ENCODE measurements at places on chromosomes 11 and 22.

GRCh38 chr11:10727146-10727851 is 23.7 kb upstream of the CTR9 start:
- no peak for DNase-seq

GRCh38 chr11:67700548-67701262 is 26.3 kb upstream of the ALDH3B2 start:
- no peak for DNase-seq

DNA sequence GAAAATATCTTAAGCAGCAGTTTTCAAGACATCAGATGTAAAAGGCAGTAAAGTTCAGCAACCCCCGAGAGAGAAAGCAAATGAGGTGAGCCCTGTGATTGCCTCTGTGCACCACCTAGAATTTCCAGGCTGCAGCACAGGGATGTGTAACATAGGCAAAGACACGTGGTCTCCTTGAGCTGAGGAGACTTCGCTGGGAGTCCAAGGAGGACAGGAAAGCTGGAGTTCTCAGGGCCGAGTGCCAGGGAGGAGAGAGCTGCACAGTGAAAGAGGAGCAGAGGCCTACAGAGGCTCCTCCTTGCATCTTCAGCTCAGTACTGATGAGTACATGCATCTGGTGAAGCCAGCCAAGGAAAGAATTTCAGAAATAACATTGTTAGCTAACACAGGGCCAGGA is 17.6 kb upstream of the TOLLIP start:
- DNase-seq: no peak

- DNase-seq: no peak
Measured at GRCh38 chr11:117442869-117443239, 115.2 kb downstream of the CEP164 start.

- no peak for DNase-seq
Measured at GRCh38 chr22:23553924-23554870, 25.9 kb downstream of the IGLL1 start.

- no peak for DNase-seq
Measured at GRCh38 chr11:84663731-84664130, 963.4 kb downstream of the DLG2 start.

- no peak for DNase-seq
Measured at GRCh38 chr11:44761551-44761961, 34.8 kb downstream of the TSPAN18 start.

DNA sequence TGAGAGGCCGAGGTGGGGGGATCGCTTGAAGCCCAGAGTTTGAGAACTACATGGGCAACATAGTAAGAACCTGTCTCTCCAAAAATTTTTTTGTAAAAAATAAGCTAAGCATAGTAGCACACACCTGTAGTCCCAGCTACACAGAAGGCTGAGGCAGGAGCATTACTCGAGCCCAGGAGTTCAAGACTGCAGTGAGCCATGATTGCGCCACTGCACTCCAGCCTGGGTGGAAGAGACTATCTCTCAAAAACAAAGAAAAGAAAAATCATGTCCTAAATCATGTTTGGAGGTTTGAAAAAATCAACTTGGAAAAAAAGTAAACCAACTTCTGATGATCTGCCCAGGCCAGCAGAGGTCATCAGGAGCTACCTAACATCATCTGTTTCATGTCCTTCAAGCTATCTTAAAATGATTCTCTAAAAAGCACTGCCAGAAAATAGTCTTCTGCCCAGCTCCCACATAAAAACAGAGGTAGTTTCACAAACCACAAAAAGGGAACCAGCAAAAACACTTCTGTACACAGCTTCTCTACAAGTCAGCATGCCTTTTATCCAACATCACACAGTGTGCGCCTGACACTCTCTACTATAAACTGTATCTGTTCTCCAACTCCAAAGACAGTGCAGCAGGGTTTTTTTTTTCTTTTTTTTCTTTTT is 165.0 kb downstream of the SOX6 start:
- no peak for DNase-seq

DNA sequence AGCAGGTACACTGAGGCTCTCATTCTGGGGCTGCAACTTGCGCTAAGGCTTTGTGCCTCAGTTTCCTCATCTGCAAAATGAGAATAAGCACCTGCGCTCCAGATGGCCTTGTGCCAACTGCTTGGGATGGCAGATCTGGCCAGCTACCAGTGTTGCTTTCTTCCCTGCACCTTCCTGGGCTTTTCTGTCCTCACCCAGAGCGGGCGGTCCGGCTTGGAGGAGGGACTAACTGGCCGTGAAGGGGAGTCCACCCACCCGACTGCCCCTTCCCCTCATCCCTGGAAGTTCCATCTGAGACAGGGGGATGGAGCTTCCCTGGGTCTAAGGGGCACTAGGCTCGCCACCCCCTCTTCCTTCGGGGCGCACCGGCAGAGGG is 3.5 kb downstream of the SLC16A8 start:
- DNase-seq: no peak

GRCh38 chr11:82811369-82811768 is 77.7 kb upstream of the FAM181B start:
- DNase-seq: no peak

- DNase-seq: no peak
Measured at GRCh38 chr22:42587588-42588175, 27.0 kb downstream of the POLDIP3 start.

GRCh38 chr11:44680982-44681597 is 45.7 kb upstream of the TSPAN18 start:
- DNase-seq: no peak

- no peak for DNase-seq
Measured at GRCh38 chr11:39220069-39220468, 2239.4 kb downstream of the LRRC4C start.

DNA sequence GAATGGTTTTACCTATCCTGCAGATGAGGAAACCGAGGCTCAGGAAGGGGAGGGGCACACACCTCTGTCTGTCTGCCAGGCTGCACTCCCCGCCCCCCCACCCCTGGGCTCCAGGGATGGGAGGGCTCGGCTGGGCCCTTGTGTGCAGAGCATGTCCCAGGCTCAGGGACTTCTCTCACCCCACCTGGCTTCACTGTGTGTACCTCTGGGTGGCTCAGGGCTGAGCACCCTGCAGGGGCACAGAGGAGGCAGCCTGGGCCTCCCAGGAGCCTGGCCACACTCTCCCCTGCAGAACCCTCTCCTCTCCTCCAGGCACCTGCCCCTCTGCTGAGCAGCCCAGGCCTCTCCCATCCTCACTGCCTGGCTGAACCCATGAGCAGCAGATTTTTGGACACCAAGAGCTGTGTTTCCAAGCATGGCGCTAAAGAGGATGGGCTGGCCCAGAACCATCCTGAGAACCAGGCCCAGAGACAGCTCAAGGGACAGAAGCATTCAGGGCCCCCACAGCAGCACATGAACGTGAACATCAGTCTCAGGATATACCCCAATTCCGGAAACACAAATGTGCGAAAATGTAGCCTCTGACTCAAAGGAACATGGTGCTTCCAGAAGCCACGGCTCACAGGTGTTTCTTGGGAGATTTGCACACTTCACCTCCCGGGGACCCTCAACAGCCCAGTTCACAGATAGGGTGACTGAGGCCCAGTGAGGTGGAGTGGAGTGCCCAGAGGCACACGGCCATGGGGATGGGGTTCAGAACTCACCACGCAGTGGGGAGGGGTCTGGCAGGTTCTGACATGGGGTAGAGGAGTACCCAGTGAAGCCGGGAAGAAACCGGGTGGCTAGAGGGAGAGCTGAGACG is 10.5 kb downstream of the EMID1 start:
- no peak for DNase-seq
